ENCODE measurements at places on chromosomes 12 and 14.
A peak's percentile ranks its signal among the peaks of the same experiment; 100 is the strongest.

DNA sequence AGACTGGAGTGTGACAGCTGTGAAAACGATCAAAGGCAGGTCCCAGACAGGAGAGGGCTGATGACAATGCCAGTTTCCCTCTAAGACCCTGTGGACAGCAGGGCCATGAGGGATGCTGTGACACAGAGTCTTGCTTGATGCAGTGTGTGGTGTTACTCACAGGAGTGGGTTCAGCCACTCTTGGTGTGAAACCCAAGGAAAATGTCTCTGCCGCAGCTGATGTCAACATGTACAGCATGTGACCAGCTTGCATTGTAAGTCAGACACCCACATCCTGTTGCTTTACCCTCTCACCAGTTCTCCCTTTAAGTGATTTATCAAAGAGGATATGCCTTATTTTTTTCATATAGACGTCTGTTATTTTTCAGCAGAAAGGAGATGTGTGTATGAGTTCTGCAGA lies 268.6 kb downstream of the BTG1 start:
- no peak for DNase-seq

DNA sequence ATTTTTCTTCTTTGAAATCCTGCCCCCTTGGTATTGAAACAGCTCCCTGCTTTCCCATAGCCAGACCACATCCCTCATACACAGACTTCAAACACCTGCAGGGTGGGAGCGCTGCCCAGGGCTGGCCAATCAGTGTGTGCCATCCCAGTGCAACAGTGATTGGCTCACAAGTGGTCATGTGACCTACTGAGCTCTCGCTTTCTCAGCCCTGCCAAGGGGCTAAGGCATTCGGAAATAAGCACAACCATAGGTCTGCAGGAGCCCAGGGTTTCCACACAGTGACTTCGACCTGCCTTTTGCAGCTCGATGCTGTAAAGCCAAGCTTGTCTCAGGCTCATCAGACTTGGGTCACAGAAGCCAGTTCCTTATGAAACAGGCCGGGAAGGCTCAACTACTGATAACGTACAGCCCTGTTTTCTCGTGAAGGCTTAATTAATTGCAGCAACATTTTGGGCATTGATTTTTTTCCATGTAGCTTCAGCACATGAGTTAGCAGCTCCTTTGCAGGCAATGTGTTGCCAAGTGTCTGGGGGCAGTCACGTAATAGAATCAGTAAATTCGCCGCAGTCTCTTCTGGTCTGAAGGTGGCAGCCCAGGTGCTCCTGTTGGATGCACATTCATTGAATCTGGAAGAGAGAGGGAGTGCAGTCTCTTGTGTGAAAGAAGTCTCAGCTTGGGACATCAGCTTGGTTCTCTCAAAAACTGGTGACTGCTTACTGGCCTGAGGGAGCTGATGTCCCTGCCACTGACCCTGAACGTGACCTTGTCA lies 1091.8 kb downstream of the AACS start:
- no peak for DNase-seq

DNA sequence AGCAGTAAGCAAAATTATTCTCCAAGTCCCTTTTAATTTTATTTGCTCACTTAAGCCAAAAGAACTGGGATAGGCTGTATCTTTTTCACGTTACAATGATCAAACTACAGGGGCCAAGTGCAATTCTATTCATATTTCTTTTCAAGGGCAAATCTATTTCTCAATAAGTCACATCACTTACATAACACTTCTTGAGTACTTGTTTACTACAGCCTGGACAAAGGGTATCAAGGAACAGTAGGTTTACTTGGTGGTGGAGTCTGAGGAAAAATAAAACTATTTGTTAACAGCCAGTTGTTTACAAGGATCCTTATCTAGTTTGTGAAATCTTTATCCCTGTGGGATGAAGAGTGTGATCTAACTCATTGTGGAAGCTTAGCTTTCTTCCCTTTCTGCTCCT lies 72.1 kb downstream of the PDE3A start:
- DNase-seq = no peak

DNA sequence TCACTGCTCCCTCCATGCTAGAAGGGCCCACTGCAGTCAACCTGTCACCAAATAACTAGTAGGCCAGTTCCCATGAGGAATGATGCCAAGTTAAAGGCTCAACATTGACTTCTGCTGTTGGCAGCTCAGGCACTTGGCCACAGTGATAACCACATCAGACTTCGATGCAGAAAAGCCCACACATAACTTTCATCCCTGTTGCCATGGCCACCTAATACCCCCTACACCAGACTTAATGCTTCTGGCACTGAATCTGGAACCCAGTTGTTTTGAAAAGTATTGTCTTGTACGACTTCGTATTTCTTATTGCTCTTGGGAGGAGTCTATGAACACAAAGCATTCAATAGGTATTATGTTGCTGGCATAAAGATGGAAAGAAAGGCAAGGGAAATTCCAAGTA lies 44.3 kb upstream of the HELB start:
- DNase-seq = no peak

GRCh38 chr12:402029-402389 lies 565 bp downstream of the CCDC77 start:
- DNase-seq = no peak

- DNase-seq = no peak
These were observed 76.3 kb downstream of the ANO2 start for GRCh38 chr12:5868625-5869295.

- peak; percentile 97 for DNase-seq
These were observed 6.7 kb downstream of the HDAC7 start for GRCh38 chr12:47812797-47813510.

- peak; percentile 85 for DNase-seq
These were observed 124.8 kb downstream of the SAMD4A start for GRCh38 chr14:54691525-54692283.

GRCh38 chr14:105315211-105315721 lies 718 bp downstream of the PACS2 start:
- DNase-seq = no peak

GRCh38 chr14:89237921-89238529 lies 179.0 kb downstream of the FOXN3 start:
- DNase-seq = no peak

Measured in coronary artery (tissue), 2 donors.